ENCODE measurements at places on chromosomes 2 and 18. TPM values are rescaled to one million over a fixed set of nuclear protein-coding genes. Genes with fewer than 3 reads are reported as not detected.

GRCh38 chr2:173978447-173978846, 13.3 kb upstream of the SP3 start:
- DNase-seq = no peak

GRCh38 chr18:61368001-61368400, 34.8 kb downstream of the CDH20 start:
- no peak for DNase-seq

GRCh38 chr2:132691556-132691955, 21.6 kb upstream of the LYPD1 start:
- no peak for DNase-seq

DNA sequence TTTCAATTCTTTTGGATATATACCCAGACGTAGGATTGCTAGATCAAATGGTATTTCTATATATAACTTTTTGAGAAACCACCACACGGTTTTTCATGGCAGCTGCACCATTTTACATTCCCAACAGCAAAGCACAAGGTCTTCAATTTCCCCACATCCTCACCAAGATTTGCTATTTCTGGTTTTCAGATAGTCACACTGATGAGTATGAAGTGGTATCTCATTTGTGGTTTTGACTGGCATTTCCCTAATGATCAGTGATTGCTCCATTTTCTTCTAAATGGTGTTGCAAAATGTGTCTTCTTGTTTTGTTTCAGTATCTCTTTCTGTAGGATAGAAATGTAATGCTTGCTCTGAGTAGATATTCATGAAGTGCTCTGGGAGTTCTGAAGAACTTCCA, 52.0 kb downstream of the ANKRD44 start:
- no peak for DNase-seq

DNA sequence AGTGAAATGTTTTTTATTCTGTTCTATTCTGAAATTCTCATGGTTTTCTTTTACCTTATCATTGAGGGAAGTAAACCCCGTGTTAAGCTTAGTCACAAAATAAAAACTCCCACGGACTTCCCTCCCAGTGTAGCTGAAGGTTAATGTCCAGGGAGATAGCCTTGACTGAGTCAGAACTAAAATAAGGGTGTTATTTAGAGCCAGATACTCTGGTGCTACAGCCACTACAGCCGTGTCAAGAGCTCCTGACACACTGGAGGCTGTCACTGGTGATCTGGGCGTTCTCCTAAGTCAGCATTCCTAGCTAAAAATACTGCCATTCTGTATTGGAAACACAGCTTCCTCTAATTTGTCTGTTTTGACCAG, 82.0 kb upstream of the RANBP2 start:
- peak; percentile 50 for DNase-seq

GRCh38 chr2:21981127-21981526, 857.4 kb downstream of the TDRD15 start:
- DNase-seq = no peak

DNA sequence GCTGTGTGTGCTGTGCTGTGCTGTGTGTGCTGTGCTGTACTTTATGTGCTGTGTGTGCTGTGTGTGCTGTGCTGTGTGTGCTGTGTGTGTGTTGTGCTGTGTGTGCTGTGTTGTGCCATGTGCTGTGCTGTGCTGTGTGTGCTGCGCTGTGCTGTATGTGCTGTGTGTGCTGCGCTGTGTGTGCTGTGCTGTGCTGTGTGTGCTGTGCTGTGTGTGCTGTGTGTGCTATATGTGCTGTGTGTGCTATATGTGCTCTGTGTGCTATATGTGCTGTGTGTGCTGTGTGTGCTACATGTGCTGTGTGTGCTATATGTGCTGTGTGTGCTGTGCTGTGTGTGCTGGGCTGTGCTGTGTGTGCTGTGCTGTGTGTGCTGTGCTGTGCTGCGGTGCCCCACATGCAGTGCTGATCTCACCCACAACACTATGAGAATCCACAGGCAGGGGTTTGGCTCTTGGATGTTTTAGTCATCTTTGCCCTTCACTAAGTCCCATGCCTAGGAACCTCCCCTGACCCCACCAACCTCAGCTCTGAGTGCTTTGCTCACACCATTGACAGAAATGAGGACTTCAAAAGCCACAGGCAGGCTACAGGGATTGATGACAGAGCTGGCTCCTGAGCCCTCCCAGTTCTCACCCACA, 30.5 kb upstream of the MAL start:
- no peak for DNase-seq

DNA sequence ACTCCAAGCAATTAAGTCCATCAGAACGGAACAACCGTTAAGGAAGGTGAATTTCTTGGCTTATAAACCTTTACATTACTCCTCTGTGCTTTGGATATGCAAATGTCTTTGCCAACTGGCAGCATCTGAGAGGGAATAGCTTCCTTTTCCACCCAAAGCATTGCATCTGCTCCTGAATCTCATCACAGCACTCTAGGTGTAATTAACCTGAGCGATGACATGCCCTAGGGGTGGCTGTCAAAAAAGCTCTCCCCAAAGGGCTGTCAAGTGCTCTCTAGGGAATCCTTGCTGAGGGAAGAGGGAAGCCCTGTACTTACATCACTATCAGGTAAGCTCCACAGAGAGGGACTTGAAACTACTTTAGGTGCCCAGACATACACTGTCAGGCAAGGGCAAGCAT, 5.5 kb upstream of the SMARCAL1 start:
- DNase-seq = no peak

DNA sequence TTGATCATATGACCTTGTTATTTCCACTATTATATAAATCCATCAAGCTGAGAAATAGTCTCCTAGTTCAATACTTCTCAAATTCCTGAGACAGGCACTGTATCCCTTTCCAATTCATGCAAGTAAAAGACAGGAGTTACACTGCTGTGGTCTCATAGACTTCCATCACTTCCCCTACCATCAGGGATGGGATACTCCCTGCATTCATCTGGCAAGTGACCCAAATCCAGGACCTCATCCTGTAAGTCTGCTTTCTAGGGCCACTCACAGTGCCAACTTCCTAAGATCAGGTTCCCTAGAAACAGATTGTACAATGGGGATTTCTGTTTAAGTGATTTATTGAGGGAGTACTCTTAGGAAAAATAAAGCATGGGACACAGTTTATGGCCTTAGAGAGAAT, 424.0 kb upstream of the CDH7 start:
- no peak for DNase-seq

DNA sequence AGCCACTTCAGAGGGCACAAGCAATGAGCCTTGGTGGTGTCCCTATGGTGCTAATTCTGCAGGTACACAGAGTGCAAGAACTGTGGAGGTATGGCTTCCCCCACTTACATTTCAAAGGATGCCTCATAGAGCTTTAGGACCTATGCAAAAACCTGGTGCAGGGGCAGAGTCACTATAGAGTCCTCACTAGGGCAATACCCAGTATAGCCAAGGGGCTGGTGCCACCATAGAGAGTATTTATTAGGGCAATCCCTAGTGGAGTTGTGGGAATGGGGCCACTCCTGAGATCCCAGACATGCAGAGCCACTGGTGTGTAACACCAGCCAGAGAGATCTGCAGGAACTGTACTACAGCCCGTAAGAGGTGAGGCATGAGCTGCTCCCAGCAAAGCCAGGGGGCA, 312.2 kb downstream of the SLC4A3 start:
- DNase-seq = no peak

- no peak for DNase-seq
These were observed 533.7 kb downstream of the TDRD15 start for GRCh38 chr2:21657445-21657844.

GRCh38 chr2:197240421-197241041, 70.0 kb downstream of the ANKRD44 start:
- DNase-seq = no peak

- DNase-seq = peak; percentile 43
These were observed 111.7 kb downstream of the ANKRD44 start for GRCh38 chr2:197198890-197199289.

HSBP1L1 gene
- total RNA-seq = 18.4 TPM

SPP2 gene
- total RNA-seq = not detected

SLC30A3 gene
- 0.23 TPM for total RNA-seq

NOL4 gene
- total RNA-seq = not detected

MYO7B gene
- 0.95 TPM for total RNA-seq

CCL20 gene
- total RNA-seq = not detected

WIPF1 gene
- 30.9 TPM for total RNA-seq
